Activated CD4-positive, alpha-beta T cell treated with anti-CD3 and anti-CD28 coated beads, Interleukin-2, amount 50 U/mL, for 48 hours (primary cell): ENCODE measurements at places on chromosomes 12 and 14.

- no peak for DNase-seq
Observed at GRCh38 chr12:102120886-102121285, 903 bp downstream of the PARPBP start.

- no peak for DNase-seq
Observed at GRCh38 chr12:108302403-108303311, 36.5 kb downstream of the CMKLR1 start.

DNA sequence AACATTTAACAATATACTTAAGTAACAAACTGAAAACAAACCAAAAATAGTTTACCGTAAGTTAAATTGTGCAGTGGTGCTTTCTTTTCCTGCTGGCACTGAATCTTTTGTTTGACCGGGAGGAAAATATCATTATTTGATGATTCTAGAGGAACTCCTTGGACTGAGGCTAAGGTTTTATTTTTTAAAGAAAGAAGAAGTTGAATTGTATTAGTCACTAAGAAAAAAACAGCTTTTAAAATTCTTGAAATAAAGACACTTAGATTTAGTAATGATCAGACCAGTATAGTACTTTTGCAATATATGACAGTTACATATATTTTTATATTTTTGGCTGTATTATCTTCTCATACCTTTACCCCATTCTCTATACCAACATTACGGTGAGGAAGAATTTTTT lies 10.3 kb downstream of the MIS18BP1 start:
- DNase-seq, result no peak

- no peak for DNase-seq
Observed at GRCh38 chr14:22276913-22277816, 311.9 kb downstream of the DAD1 start.

DNA sequence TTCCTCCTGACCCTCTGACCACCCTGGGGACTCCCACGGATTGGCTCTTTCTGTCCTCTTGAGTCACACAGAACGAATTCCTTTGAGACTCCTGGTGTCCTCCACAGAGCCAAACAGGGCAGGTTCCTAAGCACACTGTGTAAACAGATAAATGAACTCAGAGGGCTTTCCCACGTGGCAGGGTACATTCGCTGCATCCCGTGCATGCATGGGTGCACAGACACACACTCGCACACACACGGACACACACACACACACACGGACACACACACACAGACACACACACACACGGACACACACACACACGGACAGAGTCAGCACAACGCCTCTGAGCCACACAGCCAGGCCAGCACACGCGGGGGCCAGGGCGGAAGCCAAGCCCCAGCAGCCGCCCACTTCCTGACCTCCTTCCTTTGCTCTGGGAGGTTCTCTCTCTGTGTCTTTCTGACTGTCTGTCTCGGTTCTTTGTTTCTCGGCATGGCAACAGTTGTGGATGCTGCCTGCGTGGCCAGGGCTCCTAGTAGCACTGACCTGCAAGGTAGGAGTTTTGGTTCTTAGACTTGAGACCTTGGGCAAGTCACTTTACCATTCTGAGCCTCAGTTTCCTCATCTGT lies 706 bp downstream of the CRACR2A start:
- peak; percentile 76 for DNase-seq

DNA sequence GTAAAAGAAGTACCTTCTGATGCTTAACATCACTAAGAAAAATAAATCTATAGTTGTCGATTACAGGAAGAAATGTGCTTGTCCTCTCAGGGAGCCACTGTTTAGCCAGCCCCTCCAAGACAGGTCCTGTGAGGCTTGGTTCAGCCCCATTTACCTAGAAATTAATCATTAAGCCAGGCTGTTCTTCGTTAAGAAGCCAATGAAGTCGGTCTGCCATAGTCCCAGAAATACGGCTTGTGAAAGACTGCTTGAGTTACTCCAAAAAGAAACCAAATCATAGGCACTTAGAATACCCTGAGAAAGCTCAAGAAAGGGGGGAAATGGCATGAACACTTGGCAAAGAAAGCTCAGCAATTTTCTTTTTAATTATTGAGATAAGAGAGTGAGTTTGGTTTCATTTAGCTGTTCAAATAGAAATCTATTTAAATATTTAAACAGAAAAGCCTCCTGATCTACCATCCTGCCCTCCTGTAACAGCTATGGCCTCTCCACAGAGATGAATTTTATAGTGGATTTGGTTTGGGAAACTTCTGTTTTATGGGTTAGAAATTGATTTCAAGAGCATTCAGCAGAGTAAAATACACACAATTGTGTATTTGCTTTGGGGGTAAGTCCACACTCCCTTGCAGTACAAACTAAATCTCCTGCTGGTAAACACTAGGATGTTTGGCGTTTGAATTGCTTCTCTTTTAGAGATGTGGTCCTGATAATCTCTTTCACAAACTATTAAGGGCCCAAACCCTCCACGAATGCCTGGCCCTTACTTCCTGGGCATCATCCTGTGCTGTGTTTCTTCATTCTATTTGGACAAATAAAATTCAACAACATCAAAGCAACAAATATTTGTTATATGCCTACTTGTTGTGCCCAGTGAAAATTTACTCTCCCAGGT lies 234.4 kb downstream of the SEC23A start:
- DNase-seq, result no peak

DNA sequence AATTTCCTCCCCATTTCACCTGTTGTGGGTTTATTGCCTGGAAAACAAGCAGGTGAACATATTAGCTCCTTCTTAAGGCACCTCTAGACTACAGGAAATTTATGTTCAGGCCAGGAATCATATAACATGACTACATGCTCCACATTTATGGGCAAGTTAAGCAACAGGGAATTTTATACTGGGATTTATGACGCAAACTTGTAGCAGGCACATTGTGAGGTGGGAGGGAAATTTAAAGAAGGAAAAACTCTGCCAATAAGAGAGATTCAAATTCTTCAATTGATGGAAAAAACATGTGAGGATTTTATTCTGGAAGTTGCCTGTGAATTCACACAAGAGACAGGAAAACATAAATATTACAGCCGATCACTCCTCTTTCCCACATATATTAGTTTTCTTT lies 93.9 kb downstream of the TBC1D30 start:
- DNase-seq, result no peak

GRCh38 chr12:129675947-129676346 lies 227.9 kb downstream of the TMEM132D start:
- DNase-seq, result no peak

DNA sequence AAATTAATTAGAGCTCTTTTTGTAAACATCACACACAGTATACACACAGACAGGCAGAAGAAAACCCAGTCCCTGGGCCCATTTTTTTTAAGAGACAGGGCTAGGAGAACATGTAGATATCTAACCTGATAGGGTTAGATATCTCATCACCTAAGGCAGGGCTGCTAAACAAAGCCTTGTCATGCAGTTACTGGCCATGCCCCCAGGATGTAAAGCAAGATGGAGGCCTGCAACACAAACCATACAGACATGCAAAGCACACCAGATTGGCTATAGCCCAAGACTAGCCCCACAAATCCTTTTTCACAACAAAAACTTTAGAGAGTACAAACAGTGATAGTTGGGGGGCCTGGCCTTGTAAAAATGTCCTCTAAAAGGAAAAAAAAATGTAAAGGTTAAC lies 20.5 kb downstream of the CLEC2A start:
- no peak for DNase-seq

GRCh38 chr12:49923880-49924556 lies 20.3 kb upstream of the FAIM2 start:
- DNase-seq, result no peak

DNA sequence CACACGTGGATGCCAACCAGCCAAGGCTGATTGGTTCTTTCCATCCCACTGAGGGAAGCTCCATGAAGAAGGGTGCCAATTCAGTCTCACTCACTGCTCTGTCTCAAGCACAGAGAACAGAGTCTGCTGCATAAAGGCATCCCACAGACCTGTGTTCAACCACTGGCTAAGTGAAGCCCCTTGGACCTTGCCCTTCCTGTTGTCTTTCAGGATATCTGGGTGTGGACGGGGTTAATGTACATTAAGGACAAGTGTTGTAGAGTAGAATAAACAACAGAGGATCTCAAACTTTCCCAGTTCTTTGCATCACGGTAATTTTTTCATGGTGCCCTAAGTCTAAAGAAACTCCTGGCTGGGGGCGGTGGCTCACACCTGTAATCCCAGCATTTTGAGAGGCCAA lies 33.1 kb upstream of the GPATCH2L start:
- DNase-seq, result no peak

DNA sequence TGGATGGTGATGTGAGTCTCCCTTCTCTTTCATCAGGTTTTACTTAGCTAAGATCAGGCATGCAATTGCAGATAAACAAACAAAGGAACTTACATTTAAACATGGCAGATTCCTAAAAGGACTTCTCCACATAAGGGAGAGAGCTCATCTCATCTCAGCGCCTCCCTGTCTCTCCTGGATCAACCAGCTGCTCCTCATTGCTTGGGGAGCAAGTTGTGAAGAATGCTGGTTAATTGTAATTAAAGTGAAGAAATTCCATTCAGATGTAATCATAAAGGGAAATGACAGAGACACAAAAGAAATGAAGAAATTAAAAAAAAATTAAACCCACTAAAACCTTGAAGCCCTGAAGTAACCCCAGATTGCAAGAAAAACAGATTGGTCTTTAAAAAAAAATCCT lies 104.4 kb upstream of the DIO2 start:
- no peak for DNase-seq

DNA sequence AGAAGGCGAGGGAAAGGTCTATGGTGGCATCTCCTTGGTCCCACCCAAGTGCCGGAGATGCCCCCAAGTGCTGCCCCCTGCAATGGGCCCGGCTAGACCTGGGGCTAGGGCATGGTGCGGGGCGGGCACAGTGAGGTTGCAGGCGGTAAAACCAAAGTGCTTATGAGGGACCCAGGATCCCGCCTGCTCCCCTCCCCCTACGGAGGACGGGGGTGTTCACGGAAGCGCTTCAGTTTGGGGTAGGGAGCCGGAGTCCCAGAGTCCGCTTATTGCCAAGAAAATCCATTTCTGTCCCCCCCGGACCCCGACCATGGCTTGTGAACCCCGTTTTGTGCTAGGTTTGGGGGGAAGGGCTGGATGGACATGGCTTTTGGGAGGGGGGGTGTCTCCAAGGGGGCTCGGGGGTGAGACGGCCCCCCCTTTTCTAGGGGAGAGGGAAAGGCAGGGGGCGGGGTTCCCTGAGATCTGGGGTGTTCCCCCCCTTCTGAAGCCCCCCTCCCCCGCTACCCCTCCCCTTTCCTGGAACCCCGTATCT lies 5.4 kb upstream of the GPR84 start:
- no peak for DNase-seq

GRCh38 chr14:84770030-84770429 lies 759.9 kb upstream of the FLRT2 start:
- no peak for DNase-seq

DNA sequence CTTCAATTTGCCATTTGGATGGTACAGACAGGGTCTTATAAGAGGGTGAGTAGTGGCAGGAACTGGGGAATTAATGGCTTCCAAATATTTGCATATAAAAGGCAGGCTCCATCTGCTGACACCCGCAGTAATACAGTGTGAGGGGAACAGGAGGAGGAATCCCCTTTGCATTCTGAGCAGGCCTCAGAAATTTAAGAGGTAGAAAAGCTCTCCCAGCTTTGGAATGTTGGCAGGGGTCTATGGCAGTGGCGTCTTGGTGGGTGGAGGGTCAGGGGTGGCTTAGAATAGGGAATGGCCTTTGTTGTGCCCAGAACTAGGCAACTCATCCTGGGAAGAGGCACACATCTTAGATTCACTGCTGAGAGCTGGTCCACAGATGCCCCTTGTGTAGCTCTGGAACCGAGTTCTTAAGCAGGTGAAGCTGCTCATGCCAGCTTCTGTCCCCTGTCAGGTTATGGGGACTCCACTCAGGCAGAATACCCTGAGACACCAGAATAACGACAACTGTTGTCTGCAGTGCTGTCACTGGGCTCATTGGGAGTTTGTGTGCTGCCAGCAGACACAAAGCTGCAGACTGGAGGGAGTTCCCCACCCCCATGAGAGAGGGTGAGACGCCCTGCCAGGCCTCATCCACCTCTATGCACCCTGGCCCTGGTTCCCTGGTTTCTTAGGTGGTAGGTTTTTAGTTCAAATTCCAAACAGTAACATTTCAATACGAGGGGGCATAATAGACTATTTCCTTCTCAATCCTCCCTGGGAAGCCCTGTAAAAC lies 190.2 kb downstream of the MON2 start:
- no peak for DNase-seq

GRCh38 chr12:103422328-103422727 lies 73.4 kb downstream of the C12orf42 start:
- DNase-seq, result no peak

DNA sequence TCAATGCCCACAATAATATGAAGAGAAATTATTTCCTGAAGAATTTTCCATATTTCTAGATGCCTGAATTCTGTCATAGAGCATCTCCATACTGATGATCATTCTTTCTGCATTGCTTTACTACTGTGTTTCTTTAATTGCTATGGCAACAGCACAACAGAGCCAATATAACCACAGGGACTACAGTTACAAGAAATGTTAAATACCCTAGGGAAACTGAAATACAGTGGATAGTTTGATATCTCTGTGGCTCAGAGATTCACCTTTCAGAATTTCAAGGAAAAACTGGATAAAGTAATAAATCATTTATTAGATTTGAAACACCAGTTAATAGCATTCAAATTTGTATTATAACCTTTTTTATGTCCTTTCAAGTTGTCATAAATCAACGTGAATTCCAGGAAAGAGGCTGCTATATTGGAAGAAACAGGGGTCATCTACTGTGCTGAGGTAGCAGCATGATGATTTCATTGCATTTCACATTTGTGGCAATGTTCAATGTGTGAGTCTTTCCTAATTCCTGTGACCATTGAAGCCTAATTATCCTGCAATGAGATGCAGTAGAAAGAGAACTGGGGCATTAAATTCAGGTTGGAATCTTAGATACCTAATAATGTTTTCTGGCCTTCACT lies 267.1 kb downstream of the LRFN5 start:
- no peak for DNase-seq

- no peak for DNase-seq
Observed at GRCh38 chr12:123388951-123389559, 5.1 kb downstream of the KMT5A start.
